Left hindlimb (tissue), 1 donor: ENCODE measurements at places on chromosomes 5 and 9.

GRCh38 chr9:86764221-86764624, 183.1 kb downstream of the GAS1 start:
- DNase-seq: no peak

DNA sequence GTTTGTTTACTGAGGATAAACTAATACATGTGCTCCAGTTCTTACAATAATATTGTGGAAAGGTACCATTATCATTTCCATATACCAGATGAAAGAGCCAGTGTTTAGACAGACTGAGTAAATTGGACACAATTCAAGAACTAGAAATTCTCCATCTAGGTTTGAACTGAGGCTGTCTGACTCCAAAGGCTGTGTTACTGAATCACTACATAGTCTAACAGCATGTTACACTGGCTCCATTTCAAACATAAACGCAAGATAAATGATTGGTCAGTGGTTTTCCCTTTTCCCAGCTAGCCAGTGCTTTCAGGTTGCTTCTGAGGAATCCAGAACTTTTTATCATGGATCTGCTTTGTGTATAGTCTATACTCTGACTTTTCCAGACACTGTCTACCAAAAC, 8.1 kb downstream of the SPDL1 start:
- DNase-seq: no peak

DNA sequence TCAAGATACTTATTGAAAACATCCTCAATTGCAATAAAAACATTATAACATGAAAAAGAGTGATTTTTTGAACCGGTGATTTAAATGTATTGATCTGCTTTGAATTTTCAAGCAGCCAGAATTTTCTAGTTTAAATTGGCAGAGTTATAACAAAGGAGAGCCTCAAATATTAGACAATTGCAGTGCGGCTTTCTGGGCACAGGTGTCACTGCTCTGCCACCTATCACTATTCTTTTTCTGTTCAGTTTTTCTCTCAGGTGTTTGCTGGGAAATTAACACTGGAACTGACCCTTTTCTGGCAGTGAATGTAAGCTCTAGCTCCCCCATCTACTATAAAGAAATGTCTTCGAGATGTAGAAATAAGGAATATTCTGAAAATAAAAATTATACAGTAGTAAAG, 23.0 kb downstream of the ZBED3 start:
- DNase-seq: no peak

DNA sequence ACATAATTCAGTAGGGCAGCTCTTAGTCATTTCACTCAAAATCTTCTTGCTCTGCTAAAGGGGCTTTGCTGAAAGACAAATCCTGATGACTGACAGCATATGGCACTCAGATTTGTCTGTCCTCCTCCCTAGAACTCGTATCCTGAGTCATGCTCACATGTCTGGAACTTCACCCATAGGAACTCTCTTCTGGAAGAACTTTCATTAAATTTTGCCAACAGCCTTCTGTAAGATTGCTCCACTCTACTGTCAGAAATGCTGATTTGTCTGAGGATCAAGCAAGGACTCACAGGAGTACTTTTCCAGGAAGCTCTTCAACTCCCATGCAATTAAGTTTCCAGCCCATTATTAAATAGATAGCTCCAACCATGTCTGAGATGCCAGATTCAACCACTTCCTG, 59.8 kb upstream of the SNX2 start:
- no peak for DNase-seq

DNA sequence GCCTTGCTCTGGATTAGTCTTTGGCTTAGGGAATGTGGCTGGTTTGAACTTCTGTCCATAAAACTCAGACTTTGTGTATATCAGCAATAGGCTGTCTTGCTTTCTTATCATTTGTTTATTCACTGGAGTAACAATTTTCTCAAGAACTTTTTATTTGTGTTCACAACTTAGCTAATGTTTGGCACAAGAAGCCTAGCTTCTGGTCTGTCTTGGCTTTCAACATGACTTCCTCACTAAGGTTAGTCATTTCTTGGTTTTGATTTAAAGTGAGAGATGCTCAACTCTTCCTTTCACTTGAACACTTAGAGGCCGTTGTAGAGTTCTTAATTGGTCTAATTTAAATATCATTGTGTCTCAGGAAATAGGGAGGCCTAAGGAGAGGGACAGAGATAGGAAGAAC, 4.9 kb downstream of the FBXO38 start:
- no peak for DNase-seq

- DNase-seq: no peak
Measured at GRCh38 chr9:120369608-120370220, 210.3 kb downstream of the CDK5RAP2 start.

GRCh38 chr5:122073018-122073417, 5.0 kb downstream of the LOX start:
- peak; percentile 43 for DNase-seq

DNA sequence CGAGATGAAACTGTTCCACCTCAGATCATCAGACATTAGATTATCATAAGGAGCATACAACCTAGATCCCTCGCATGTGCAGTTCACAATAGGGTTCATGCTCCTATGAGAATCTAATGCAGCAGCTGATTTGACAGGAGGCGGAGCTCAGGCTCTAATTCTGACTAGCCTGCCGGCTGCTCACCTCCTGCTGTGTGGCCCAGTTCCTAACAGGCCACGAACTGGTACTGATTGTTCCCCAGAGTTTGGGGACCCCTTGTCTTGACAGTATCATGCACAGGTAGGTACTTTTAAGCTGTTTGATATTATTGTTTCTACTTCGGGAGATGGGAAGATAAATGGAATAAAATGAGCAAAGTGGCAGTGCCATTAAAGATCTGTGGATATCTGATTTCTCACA, 66.9 kb downstream of the ZCCHC7 start:
- no peak for DNase-seq

- DNase-seq: no peak
Measured at GRCh38 chr9:129816501-129817435, 7.2 kb downstream of the TOR1A start.

DNA sequence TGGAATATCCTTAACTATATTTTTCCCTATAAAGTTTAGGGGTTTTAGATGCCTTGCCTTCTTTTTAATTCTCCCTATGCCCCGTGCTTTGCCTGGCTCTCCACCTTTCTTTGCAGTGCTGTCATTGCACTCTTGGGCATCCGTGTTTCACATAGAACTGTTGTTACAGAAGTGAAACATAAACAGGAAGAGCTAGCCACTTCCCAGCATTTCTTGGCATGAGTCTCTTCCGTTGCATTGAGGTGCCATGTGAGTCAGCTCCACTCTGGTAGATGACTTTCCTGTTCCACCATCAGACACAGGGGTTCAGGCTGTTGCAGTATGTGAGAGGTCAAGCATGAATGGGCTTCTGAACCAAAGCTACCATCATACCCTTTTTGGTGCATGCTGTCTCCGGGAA, 73.4 kb downstream of the ANGPTL2 start:
- DNase-seq: peak; percentile 58

DNA sequence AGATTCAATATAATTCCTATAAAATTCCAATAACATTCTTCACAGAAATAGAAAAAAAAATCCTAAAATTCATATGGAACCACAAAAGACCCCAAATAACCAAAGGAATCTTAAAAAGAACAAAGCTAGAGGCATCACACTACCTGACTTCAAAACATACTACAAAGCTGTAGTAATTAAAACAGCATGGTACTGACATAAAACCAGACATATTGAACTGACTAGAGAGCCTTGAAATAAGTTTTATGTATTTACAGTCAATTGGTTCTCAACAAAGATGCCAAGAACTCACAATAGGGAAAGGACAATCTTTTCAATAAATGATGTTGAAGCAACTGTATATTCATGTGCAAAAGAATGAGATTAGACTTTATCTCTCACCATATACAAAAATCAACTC, 36.9 kb downstream of the BTNL9 start:
- DNase-seq: no peak

GRCh38 chr5:74019923-74020322, 393.9 kb downstream of the ARHGEF28 start:
- no peak for DNase-seq

DNA sequence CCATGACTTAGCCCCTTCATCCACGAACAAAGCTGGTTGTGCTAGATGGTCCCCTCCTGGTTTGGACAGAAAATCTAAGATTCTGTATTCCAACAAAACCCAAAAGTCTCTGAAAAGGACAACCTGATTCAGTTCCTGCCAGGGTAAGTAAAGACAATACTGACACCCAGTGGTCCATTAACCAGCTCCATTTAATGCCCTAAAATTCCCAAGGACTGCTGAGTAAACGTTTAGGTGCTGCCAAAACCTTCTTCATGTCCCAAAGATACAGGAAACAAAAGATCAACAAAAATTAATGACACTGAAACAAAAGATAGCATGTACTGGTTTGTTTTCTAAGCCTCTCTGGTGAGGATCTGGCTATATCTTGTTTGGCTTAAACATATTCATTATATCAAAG, 25.3 kb upstream of the PPP1R2B start:
- peak; percentile 39 for DNase-seq

GRCh38 chr5:138051441-138052296, 18.8 kb upstream of the FAM13B start:
- DNase-seq: no peak

DNA sequence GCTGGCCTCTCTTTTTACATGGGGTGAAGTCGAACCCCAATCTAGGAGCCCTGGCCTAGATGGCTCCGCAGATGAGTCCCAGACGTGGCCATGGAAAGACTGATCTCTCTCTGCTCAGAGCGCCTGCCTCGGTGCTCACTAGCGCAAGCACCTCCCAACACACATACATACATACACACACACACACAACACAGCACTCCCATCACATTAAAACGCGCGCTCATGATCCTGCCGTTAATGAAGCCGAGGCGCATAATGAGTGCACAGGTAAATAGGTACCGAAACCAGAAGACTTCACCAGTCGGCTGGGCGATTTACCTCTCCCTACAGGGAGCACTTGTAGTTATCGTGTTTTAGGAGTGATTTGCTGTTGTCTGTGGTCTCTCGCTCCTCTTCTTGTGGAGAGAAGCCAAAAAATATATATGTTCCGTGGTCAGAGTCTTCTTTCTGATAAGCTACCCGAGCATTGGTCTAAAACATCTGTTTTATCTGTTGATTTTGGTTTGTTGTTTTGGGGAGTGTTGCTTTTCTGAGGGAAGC, 207.7 kb downstream of the MEF2C start:
- no peak for DNase-seq
